ENCODE measurements at places on chromosomes 3 and 15.

DNA sequence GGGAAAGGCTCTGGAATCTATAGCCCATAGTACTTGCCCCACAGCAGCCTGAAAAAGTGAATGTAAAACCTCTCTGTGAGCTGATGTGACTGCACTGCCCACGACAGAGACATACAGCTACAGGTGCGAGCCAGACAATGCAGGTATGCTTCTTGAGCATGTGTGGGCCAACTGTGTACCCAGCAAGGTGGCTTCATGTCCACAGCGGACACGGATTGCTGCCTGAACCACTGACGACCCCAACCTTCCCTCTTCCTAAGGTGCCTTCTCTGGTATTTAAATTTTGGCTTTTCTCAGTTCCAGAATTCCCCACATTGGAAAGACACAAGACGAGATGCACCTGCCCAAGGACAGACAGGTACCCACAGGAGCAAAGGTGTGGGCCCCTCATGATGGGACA lies 65.8 kb downstream of the SCN5A start:
- no peak for DNase-seq

GRCh38 chr15:56812221-56812620 lies 78.9 kb upstream of the ZNF280D start:
- no peak for DNase-seq

DNA sequence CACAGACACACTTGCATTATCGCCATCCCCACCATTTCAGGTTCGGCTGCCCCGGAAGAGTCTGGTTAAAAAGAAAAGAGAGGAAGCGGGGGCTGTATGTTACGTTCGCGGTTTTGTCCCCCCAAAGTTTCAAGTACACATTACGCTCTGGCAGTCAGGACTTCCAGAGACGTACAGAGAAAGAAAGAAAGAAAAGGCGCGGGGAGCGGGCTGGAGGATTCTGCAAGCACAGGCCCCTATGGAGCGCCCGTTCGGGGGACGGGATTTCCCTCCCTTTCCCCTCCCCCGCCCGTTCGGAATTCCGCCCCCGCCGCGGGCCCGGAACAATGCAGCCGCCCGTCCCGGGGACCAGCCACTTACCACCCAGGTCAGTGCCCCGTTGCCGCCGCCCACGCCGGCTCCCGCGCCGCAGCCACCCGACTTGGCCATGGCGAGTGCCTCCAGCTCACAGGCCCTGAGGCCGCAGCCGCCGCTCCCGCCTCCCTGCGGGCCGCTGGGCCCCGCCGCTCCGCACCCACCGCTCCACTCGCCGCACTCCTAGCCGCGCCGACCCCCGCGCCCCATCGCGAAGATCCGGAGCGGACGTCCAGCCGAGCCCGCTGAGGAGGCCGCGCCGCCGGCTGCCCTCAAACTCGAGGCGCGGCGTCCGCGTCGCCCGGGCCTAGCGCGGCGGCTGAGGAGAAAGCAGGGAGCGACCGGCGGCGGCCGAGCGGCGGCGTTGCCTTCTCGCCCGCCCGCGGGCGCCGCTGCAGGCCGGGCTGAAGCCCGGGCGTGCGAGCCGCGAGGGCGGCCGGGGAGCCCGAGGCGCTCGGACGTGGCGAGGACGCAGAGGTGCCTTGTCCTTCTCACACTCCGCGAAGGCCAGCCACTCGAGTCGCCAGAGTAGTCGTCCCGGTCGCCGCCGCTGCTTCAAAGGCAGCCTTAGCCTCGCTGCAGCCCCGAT lies 567 bp downstream of the TOP2B start:
- DNase-seq = no peak

DNA sequence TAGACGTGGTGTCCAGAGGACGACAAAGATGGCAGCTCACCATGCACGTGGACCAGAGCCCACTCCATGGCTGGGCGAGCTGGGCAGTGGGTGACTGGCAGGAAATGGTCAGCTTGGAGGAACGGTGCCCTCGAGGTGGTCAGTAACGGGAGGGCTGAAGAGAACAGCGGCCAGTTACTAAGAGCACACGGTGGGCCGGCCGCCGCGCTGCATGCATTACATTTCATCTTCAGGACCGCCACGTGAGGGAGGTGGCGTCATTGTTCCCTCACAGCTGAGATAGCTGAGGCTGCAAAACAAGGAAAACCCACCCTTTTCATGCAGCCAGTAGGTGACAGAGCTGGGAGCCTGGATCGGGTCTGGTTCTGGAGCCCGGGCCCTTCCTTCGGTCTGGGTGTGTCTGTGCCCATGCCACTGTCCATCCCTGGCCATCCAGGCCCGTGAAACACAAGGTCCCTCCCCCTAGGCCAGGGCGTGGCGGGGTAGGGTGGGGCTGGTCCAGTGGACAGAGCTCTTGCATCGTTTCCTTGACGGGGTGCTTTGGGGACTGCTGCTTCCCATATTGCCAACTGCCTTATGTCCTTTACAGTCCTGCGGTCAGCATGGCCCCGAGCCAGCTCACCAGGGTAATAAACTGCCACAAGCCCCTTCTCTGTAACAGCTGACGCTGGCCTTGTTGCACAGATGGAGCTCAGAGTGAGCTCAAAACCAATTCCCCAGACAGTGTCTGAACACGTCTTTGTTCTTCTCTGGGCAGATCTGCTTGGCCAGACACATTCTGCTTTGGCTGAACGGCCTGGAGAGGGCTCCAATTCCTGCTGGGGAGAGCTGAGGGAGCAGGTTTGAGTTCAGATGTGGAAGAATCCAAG lies 51.8 kb downstream of the RGMA start:
- DNase-seq = no peak

- DNase-seq = no peak
Measured at GRCh38 chr15:100284701-100285100, 57.1 kb downstream of the ADAMTS17 start.

GRCh38 chr3:125437631-125438435 lies 62.7 kb upstream of the ZNF148 start:
- peak; percentile 31 for DNase-seq

GRCh38 chr3:110887176-110887575 lies 184.4 kb upstream of the NECTIN3 start:
- no peak for DNase-seq

GRCh38 chr3:172056416-172056815 lies 17.0 kb downstream of the FNDC3B start:
- no peak for DNase-seq

DNA sequence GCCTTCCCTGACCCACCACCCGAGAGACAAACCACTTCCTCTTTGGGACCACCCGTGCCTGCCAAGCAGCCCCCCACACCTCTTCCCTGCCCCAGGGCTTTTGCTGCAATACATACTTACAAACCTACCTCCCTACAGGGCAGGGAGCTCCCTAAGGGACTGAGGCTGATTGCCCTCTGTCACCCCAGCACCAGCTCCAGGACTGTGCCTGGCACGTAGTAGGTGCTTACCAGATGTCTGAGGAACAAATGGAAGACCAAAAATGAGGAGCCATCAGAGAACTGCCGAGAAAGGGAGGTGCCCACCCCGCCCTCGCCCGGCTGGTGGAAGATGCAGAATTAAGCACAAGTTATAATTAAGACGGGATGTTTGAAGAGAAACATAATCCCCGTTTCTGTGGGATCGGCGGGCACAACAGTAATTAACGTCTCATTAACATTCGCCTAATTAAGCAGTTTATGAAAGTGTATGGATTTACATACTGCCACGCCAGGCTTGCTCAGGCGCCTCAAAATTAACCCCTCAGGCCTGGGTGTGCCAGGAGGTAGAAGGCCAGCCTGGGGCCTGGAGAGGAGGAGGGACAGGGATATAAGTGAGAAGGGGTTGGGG lies 130.1 kb upstream of the LINGO1 start:
- no peak for DNase-seq

DNA sequence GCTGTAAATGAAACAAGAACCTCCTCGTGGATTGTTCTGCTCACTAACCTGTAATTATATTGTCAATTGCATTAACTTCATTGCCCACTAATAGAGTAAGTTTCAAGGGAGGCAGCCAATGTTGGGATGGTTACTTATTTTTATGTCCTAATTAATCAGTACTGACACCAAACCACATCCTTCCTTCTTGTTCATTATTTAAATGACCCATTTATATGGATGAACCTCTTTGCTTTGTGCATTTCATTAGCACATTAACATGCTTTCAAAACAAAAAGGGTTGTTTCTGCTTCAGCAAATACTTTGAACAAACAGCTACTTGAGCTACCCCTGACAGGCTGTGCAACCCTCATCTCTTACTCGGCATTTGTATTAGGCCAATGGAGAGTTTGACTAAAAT lies 374.2 kb downstream of the MECOM start:
- no peak for DNase-seq

DNA sequence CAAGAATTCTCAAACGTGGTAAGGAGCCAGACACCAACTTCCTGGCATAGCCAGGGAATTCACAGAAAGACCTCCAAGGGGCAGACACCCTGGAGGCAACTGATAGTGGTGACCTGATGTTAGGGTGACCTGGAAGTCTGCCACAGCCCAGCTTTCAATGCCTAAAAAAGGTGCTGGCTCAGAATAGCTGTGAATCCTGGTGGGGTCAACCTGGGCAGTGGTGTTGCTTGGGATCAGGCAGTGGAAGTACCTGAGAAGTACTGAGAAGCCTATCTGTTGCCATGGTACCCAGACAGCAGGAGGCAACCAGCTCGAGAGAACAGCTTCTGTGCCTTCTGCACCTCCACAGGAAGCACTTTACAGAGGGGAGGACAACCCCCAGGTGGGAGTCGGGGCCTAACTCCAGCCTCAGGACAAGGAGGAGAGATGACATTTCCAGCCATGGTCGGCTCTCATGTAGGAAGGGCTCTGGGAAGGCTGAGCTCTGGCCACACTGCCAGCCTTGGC lies 55.4 kb upstream of the LARS2 start:
- DNase-seq = no peak
